ENCODE measurements at places on chromosomes 6 and 20. TPM values are rescaled to one million over a fixed set of nuclear protein-coding genes. Genes with fewer than 3 reads are reported as not detected.

OTOR gene
- not detected for total RNA-seq

HAO1 gene
- not detected for total RNA-seq

SNAP25 gene
- total RNA-seq: not detected

CAGE1 gene
- 0.49 TPM for total RNA-seq

HSD17B8 gene
- total RNA-seq: 7.0 TPM

WRNIP1 gene
- 23.0 TPM for total RNA-seq

DZANK1 gene
- 2.3 TPM for total RNA-seq

RBM24 gene
- total RNA-seq: 2.6 TPM

DNA sequence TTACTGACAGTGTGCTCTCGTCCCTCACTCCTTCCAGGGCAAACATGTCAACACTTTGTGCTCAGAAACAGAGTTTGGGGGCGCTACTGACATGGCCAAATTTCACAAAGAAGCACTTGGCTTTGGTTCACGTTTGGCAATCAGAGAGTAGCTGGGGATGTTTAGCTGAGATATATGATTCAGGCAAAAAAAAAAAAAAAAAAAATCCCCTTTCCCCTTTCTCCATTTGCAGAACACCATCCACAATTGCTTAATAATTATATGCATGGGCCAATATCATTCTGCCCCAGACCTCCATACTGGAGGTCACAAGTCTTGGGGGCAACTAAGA lies 128.4 kb upstream of the ADGRF1 start:
- DNase-seq: no peak

GRCh38 chr20:4371623-4372251 lies 350.0 kb upstream of the PRND start:
- DNase-seq: no peak

DNA sequence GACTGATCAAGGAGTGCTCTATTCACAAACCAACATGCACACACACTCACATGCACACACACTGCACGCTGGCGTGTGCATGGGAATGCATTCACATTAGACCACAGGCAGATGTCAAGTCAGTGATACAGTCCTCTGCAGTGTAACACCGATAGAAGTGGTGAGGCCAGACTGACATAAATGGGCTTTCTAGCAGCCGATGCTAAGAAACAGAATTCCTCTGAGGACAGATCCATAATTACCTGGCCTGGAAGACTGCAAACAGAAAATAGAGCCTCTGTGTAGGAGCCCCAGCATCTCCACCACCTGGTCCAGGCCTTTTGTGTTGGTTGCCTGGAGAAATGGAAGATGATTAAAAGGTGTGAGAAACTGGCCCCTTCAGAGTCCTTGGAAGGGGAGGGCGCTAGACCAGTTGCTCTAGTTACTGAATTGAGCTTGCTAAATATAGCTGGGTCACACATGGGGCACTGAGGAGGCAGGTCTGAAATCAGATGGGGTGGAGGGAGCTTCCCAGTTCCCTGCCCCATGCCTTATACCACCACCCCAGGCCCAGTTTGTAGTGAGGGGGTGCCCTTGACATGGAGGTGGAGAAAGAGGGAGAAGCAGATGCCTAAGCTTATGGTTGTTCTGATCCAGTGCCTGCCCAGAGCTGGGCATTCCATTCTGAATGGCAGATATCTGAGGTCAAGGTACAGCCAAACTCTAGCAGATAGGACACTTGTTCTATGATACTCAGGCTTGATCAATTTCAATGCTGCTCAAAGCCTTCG lies 233.8 kb downstream of the LRFN2 start:
- DNase-seq: no peak

GRCh38 chr6:161235776-161236633 lies 37.9 kb downstream of the AGPAT4 start:
- no peak for DNase-seq

GRCh38 chr6:12537389-12537788 lies 179.2 kb upstream of the PHACTR1 start:
- DNase-seq: no peak

GRCh38 chr6:72798196-72798595 lies 176.3 kb downstream of the KCNQ5 start:
- DNase-seq: no peak

DNA sequence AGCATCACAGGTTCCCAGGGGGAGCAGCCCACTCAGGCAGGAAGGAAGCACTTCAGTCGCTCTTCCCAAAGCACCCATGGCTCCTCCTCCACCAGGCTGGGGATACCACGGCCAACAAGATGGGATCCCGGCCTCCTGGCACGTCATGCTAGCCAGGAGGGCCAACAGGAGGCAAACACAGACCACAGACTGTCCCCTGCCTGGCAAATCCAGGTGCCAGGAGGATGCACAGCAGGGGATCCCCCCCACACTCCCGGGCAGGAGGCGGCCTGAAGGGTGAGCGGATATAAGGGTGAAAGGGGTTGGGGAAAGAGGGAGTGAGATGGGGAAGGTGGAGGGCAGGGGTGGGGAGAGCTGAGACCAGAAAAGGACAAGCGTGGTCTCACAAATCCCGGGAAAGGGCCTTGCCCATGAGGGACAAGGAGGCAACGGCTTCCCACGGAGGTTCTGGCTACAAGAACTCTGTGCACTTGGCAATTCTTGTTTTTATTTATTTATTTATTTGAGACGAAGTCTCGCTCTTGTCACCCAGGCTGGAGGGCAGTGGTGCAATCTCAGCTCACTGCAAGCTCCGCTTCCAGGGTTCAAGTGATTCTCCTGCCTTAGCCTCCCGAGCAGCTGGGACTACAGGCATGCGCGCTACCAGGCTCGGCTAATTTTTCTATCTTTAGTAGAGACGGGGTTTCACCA lies 7.2 kb downstream of the PXDC1 start:
- no peak for DNase-seq

DNA sequence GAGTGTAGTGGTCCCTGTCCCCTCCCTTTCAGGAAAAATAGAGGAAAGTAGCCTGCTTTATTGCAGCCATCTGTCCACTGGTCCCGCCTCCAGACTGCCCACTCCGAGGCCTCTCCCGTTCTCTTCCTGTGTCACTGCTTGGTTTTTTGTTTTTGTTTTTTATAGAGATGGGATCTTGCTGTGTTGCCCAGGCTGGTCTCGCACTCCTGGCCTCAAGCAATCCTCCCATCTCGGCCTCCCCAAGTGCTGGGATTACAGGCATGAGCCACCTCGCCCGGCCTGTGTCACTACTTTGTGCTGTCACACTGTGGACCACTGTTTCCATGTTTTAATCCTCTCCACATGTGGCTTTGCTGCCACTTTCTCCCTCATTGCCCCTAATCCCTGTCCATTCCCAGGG lies 71.2 kb downstream of the ZBTB2 start:
- DNase-seq: no peak

DNA sequence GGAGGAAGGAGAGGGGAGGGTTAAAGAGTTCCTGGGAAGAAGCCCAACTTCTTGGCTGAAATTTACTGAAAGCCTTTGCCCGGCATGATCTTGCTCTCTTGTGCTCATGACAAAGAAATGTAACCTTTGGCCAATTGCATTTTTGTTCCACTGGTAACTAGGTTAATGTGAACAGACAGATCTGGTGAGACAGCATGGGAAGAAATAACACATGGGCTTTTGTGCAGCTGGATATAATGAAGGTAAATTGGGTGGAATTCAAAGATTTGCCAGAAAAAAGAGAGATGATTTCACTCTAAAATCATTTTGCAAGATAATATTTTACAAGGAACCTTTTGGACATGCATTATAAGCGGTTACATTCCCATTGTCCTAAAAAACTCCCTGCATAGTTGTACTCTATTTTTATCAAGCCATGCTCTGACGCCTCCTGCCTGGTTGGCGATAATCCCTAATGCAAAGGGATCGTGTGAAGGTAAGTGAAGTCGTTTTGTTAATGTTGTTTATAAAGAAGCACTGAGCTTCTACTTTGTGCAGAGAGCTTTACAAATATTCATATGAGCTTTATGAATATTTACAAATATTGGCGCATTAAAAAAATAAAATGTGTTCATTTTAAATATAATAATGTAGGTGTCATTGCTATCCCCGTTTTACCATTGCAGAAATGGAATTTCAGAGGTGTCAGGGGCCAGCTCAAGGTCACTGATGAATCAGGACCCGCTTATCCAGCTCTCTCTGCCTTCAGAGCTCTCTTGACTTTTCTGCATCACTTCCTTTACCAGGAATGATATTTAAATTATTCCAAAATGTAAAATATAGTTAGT lies 161.3 kb upstream of the AGPAT4 start:
- no peak for DNase-seq

Measured in CD8-positive, alpha-beta T cell (primary cell).